ENCODE measurements at places on chromosomes 4 and X.

DNA sequence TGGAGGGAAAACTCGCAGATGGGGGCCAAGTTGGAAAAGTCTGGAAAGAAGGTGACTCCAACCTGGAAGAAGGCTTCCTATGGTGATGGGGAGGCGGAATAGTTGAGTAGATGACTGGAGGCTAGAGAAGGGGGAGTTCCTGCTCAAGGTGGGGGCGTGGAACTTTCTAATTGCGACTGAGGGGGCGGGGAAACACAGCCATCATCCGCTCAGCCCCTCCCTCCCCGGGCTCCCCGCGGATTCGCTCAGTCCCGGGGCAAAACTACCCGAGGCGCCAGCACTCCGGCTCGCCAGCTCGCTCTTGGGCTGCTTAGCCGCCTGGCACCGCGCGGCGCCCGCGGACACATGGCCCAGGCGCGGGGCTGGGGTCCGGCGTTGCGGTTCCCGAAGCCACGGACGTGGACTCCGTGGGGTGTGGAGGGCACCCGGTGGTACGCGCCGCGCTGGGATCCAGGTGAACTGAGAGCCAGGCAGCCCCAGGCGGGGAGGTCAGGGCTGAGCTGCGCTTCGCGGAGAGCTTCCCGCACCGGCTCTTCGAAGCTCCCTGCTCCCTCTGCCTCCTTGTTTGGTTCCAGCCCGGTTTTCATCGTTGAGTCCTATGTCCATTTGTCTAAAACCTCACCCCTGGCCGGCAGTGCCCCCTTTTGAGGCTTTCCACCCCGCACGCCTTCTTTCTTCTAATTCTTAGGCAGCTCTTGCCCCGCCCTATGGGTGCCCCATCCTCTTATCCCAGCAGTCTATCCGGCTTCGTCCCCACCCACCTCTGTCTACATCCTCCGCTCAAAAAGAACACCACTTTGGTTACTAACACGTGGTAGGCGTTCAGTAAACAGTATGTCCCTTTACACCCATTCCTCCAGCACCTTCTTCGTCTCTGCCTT is 38.9 kb downstream of the STARD8 start:
- DNase-seq = no peak

- no peak for DNase-seq
Observed at GRCh38 chrX:151004085-151004484, 20.9 kb downstream of the HMGB3 start.

- DNase-seq = no peak
Observed at GRCh38 chr4:73409978-73410548, 6.0 kb downstream of the ALB start.

DNA sequence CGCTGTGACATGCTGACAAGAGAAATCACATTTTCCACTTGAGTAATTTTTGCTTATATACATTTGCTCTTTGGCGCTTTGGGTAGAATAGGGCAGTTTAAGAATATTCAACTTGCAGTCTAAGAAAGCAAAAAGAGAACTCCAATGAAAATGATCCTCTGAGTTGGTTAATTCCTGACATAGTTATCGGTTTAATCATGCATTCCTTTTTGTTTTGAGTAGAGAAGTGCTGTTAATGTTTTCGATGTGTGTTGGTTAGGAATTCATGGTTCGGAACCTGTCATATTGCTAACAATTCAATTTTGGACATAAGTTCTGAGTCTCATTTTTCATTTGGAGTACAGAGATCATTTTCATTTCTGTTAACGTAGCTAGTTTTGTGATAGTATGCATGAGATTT is 700.6 kb upstream of the PITX2 start:
- no peak for DNase-seq

DNA sequence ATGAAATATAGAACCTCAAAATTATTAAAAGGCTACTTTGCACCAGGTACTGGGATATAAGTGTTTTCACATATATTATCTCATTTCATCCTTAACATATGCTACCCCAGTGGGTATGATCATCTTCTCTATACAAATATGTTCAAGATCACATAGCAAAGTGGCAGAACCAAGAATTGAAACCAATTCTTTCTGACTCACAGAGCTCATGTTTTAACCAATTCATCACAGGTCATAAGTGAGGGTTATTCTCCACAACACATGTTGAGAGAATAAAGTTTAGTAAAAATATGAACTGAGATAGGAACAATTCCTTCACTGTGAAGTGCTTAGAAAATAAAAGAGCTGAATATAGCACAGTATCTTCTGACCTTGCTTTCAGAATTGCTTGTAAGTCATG is 442.9 kb upstream of the RASGEF1B start:
- DNase-seq = no peak

DNA sequence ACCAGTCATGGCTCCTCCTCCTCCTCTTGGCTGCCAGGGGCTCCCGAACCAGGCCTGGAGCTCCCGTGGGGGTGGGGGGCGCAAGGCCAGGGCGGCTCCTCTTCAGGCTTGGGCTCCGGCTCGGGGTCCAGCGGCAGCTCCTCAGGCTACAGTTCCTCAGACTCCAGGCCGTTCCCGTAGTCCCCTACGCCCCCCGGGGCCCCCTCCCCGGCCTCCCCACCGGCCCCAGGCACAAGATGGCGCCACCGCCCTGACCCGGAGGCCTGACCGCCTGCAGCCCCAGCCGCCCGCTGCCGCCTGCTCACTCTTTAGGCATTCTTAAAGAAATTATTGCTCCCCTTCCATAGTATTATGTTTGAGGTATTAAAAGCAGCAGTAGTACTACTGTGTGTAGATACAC is 54.5 kb downstream of the TAF1 start:
- no peak for DNase-seq

DNA sequence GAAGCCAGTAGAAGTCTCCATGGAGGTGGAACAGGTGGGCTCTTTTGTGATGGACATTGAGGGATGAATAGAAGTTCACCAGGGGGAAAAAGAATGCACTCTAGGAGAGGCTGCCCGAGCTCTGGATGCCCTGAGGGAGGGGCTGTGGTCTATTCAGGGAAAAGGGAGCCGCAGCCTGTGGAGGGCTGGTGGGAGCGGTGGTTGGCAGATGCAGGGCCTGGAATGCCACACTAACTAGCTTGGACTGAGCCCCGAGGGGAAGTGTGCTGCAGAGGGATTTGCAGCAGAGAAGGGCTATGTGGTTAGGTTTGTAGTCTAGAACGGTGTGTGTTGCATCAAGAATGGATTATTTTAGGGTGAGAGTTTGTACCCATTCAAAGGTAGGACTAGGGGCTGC is 29.5 kb upstream of the PSAPL1 start:
- no peak for DNase-seq

DNA sequence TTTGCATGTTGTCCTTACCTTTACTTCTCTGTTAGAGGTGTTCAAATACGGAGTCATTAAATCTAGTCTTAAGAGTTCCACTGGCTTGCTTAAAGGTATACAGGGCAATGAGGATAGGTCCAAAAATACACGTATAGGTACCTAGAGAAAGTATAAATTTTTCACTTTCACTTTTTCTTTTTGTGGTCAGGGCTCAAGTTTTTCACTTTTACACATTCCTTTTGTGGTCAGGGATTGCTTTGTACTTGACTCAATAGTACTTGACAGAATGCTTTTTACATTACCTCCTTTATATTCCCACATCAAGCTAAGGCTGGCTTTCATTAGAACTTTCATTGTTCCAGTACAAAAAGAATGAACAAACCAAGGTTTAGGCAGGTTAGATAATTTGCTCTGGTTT is 21.7 kb downstream of the TMEM184C start:
- no peak for DNase-seq

- no peak for DNase-seq
Observed at GRCh38 chr4:61478340-61478739, 278.2 kb downstream of the ADGRL3 start.

DNA sequence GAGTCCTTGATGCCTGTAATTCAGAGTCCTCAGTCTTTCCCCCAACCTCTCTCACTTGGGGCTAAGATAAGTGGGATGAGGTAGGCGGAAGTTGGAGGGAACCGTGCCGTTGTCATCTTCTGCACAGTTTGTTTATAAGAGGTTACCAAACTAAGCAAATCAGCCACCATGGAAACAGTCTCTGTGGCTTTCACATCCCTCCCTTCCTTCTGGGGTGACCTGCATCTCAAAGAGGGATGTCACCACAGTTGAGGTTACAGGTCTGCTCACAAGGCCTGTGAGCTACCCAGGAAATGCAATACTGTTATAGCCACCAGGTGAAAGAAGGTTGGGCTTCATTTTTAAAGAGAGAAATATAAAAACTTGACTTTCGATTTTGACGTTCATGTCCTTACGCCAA is 26.3 kb downstream of the RTL5 start:
- no peak for DNase-seq

DNA sequence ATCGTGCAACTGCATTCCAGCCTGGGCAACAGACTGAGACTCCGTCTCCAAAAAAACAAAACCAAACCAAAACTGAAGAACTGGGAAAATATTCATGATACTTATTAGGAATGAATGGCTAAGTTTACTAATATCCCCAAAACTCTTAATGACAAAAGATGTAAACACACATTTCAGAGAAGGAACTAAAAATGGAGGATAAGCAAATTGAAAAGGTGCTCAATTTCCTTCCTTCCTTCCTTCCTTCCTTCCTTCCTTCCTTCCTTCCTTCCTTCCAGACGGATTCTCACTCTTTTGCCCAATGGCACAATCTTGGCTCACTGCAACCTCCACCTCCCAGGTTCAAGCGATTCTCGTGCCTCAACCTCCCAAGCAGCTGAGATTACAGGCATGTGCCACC is 44.4 kb upstream of the CDKN2AIP start:
- DNase-seq = no peak

GRCh38 chrX:54415534-54416350 is 24.5 kb upstream of the TSR2 start:
- no peak for DNase-seq

- DNase-seq = no peak
Observed at GRCh38 chrX:151878574-151878973, 34.1 kb upstream of the MAGEA4 start.

DNA sequence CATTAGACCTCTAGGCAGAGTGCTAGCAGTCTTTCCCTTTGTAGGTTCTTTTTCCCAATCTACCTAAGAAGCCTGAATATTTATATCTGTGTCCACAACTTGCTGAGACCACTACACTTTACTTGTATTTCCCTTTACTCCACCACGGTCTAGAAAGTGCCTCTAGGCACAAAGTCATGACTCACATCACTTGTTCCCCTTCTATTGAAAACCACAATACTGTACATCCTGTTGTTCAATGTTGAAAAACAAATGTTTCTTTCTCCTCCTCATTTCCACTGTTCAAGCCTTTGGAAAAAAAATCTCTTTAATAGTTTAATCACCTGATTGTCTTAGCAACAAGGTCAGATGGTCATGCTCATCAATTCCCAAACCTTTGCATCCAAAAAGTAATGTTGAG is 326.7 kb downstream of the GUCY2F start:
- no peak for DNase-seq

- no peak for DNase-seq
Observed at GRCh38 chrX:8404471-8404870, 60.2 kb upstream of the VCX3B start.

DNA sequence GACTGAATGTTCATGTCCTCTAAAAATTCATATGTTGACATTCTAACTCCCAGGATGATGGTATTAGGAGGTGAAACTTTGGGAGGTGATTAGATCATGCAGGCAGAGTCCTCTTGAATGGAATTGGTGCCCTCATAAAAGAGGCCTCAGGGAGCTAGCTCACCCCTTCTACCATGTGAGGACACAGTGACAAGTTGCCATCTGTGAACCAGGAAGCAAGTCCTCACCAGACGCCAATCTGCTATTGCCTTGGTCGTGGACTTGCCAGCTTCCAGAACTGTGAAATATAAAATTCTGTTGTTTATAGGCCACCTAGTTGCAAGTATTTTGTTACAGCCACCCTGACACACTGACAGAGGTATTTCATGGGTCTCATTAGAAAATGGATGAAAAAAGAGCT is 28.5 kb upstream of the LONRF3 start:
- DNase-seq = no peak

DNA sequence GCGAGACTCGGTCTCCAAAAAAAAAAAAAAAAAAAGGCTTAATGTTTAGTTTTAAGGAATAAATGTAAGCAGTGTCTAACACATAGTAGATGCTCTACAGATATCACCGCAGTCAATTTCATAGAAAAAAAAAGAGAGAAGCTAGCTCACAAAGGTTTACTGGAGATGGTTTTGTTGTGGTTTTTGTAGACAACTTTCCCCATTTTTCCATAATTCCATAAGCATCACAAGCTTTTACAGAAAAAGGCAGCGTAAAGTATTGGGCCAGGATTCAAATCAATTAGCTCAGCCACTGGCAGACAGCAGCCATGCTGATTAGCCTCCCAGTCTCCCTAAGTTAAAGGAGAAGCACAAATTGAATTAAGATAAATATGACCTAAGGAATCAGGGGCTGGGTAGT is 1.5 kb downstream of the GRSF1 start:
- no peak for DNase-seq

- no peak for DNase-seq
Observed at GRCh38 chr4:82382751-82383150, 9.0 kb upstream of the HNRNPD start.

- DNase-seq = no peak
Observed at GRCh38 chr4:139054791-139055505, 39.4 kb downstream of the NOCT start.

GRCh38 chr4:121651597-121651996 is 45.2 kb downstream of the ANXA5 start:
- DNase-seq = no peak

DNA sequence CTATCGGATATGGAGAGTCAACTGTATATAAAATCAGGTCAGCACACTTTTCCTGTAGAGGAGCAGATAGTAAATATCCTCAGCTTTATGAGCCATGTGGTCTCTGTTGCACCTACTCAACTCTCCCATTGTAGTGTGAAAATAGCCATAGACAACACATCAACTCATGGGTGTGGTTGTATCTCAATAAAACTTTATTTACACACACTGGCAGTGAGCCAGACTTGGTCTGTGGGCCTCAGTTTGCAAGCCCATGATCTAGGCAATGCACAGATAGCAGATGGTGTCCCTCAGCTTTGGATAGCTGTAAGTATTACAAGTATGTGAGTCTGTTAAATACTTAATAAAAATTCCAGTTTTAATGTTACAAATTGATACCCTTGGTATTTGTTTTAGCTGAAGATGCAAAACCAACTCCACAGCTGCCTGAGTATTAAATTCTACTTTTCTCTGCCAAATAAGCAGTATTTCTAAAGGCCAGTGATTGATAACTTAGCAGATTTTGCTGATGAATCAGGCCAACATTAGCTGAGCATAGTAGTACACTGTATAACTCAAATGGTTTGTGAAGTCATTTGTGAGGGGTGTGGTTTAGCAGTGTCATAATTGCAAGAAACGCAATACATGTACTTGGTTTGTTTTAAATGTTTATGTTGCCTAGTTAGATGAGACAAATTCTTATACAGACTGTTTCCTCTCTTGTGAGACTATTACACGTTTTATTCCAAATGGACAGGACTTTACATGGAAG is 87.3 kb downstream of the GPR143 start:
- DNase-seq = no peak

- no peak for DNase-seq
Observed at GRCh38 chrX:8971116-8971515, 62.8 kb downstream of the FAM9B start.

DNA sequence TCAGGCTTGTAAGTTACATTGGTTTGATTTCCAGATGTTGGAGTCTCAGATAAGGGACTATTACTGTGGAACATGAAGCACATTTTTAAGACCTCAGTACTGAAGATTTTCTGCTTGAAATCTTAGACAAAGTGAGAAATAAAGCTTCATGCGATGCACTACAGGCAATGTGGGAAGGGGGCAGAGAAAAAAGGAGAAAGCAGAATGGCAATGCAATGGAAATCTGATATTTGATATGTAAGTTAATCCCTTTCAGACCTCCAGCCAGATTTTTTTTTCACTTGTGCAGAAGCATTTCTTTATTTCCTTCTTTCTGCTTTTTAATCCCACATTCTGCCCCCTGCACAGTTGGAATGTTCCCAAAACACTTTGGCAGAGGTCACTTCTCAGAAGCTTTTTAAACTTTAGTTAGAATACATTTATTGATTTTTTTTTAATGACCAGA is 174.3 kb downstream of the ADGRL3 start:
- peak; percentile 38 for DNase-seq
